ENCODE measurements at places on chromosomes 12 and 14.
A peak's percentile ranks its signal among the peaks of the same experiment; 100 is the strongest.

DNA sequence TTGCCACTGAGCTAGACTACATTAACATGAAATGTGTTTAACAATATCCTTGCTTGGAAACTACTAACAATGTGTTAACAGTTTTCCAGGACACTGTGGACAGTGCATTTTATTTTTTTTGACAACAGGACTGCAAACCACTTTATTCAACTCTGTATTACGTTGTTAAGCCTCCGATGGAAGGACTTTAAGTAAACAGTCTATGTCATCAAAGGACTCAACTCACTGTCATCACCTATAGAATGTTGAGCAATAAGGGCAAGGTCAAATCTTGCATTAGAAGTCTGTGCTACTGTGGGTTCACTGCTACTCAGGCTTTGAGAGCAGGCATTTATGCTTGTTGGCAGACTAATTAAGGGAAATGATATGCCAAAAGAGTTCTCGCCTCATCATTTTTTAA is 483.7 kb downstream of the FLRT2 start:
- DNase-seq: no peak

GRCh38 chr12:48852734-48853688 is 1.0 kb upstream of the DDX23 start:
- DNase-seq: peak; percentile 95

- DNase-seq: no peak
Measured at GRCh38 chr14:33660248-33660647, 290.6 kb downstream of the EGLN3 start.

- DNase-seq: no peak
Measured at GRCh38 chr12:47029903-47030302, 49.5 kb upstream of the PCED1B start.

DNA sequence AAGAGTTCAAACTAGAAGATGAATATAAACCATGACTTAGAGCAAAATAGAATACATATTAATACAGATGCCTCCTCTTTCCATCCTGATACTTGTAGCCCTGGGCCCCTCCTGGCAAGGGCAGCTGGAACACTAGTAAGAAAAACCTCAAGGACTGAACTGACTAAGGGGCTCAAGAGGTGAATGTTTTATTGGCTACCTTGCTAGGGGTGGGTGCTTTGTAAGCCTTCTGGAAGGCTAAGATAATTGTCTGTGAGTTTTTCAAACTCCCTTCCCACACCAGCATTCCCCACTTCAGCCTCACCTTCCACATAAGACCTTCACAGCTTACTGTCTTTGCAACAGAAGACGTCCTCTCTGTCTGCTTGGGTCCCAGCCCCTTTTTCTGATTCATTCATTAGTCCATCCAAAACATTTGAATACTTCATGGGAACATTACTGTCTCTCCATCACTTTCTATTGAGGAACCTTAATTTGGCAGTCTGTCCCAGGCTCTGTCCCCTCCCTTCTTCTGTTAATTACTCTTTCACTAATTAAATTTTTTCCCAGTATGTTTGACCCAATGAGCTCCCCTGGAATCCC is 1.1 kb upstream of the MARCHF9 start:
- no peak for DNase-seq

DNA sequence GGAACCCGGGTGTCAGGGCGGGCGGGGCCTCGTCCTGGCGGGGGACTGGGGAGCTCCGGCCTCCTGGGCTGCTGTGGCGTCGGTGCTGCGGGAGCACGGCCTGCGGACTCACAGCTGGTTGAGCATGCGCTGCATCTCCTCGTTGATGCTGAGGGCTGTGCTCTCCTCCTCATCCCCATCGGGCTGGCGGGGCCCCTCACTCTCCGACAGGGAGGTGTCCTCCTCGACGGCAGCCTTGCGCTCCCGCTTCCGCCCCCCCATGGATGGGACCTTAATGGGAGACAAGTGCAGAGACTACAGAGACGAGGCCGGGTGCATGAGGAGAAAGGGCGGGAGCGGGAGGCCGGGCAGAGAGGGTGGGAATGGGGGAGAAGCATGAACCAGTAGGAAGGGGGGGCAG is 7.3 kb downstream of the IFFO1 start:
- DNase-seq: no peak

DNA sequence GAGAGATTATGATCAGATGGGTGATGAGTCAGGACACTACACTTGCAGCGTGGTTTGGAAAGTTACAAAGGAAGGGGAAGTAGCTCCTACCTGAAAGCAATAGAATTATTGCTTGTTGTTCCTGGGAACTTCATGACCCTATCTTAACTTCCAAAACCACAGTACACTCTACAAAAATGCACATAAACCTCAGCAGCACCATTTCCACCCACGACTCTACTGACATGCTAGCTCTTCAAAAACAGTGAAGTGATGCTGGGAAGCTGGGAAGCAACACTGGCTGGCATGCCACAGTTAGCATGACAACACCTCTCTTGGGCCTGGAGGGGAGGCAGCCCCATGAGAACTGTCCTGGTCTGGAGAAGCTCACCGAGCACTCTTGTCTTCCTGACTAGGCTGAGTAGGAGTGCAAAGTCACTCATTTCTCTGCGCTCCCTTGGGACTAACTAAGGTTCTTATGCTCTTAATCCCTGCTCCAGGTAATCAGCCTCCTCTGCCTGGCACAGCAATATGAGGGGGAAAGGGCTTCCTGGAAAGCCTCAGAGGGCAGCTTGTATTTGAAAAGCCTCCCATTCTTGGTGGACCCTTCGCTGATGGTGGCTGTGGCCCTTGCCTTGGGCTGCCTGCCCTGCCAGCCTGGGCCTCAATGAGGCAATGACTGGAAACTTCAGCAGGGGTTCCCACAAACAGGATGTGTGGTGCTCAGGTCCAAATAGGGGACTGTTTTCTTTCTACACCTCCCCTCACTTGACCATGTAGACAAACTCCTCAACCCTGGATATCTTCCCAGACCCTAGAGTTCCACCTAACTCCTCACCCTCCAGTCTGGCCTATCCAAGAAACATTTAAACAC is 1.2 kb downstream of the KRT3 start:
- DNase-seq: no peak

DNA sequence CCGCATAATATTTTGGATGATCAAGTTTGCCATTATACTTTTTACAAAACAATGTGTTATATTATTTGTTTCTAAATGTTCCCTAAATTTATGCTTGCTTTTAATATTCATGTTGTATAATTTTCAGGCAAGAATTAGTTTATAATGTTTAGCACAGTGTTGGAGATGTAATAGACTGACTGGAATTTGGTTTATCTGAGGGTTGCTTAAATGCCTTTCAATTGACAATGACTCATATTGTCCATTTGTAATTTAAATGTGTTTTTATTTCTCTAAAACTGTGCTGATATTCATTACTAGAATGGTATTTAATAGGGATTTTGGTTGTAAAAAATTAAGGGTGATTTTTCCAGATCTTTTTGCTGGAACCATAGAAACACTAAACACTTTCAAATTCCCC is 788.4 kb downstream of the SLC6A15 start:
- DNase-seq: no peak

DNA sequence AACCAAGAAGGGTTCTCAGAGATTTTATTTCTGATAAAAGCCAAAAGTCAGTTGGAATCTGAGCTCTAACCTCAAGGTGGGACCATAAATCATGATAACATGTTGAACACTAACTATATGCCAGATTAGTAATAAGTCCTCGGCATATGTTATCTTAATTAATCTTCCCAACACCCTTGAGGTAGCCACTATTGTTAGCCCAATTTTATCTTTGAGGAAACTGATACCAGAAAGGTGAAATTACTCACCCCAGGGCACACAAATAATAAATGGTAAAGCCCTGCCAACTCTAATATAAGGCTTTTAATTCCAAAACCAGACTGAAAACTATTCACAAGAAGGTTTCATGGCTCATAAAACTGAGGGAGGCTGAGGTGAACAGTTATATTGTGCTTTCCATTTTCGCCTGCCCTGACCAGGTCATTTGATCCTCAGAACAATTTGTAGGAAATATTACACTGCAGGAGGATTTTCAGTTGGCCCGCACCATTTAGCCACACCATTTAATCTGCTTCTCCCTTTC is 16.1 kb upstream of the NUAK1 start:
- peak; percentile 7 for DNase-seq

GRCh38 chr12:82625523-82625922 is 61.2 kb upstream of the TMTC2 start:
- DNase-seq: no peak

DNA sequence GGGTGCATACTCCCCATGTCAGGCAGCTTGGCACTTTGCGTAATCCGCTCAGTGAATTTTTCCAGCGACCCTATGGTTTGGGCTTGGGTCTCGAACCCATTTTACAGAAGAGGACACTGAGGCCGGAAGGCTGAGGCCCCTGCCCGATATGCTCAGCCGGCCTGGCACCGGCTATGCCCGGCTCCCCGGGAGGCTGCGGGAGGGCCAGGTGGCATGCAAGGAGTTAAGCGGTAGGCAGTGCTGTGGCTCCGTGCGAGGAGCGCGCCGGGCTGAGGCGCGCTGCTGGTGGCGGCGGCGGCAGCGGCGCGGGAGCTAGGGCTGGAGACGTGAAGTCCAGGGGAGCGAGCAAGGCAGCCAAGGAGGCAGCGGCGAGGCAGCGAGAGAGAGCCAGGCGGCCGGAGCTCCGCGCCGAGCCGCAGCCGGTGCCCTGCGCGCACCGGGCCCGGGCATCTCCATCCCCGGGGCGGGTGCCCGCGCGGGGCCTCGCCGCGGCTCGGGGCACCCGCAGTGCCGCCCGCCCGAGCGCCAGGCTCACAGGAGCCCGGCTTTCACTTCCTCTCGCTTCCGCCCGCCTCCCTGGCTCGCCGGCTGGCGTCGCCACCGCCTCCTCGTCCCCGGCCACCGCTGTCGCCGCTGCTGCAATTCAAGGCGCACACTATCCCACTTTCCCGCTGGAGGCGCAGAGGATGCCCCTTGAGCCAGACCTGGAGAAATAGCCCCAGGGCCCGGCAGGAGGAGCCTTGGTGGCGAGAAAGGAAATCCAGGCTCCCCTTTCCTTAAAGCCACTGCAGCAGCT is at the start of gene WSCD2:
Gene WSCD2 (plus strand): TSS at position 272 of the 796 bp plus-strand sequence. CDS start 66,545 bp downstream, outside the sequence.
- DNase-seq: no peak

GRCh38 chr14:62957562-62957961 is 87.7 kb downstream of the KCNH5 start:
- DNase-seq: peak; percentile 88

GRCh38 chr12:97536353-97536752 is 73.7 kb downstream of the RMST start:
- no peak for DNase-seq

- DNase-seq: peak; percentile 79
Measured at GRCh38 chr12:109110988-109111495, 5.3 kb upstream of the ACACB start.

DNA sequence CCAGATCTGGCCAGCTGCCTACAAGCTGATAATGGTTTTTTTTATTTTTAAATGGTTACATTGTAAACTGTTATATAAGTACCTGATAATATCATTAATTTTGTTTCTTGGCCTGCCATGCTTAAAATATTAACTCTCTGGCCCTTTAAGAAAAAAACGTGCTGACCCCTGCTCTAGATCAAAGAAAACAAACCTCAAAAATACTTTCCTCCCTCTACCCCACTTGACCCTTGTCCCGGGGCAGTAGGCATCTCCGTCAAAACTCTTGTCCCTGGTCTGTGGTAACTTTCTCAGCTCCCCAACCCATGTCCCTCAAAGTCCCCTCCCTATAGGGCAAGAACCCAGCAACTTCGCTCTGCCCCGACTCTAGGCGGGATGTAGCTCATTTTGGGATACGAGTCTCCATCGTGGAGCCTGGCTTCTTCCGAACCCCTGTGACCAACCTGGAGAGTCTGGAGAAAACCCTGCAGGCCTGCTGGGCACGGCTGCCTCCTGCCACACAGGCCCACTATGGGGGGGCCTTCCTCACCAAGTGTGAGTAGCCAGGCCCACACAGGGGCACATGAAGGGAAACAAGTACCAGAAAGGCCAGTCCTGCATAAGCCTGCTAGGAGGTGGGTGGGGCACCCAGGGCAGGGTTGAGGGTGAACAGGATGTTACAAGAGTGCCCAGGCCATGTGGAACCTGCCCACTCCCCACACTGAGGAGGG is 3.5 kb downstream of the RDH5 start:
- no peak for DNase-seq

DNA sequence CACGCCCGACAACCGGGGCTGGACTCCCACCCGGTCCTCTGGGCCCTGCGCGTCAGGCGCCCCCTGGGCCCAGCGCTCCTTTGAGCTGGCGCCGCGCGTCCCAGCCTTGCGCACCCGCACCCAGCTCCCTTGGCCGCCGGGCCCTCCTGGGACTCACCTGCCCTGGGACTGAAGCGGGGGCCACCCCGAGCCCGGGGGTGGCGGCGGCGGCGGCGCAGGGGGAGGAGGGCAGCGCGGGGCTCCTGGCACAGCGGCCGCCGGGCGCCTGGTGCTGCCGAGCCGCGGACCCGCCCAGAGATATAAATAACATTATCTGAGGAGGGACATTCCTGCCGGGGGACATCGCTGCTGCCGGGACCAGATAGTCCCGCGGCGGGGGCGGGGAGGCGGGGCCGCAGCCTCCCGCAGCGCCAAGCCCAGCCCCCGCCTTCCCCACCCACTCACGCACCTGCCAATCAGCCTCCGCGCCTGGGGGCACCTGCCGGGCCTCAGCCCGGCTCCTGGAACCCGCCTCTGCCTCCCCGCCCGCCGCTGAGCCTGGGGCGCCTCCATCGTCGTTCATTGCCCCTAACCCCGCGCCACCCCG is at the start of gene SPTB:
Gene SPTB (minus strand): TSS at position 273 of the 586 bp plus-strand sequence. CDS start 56,813 bp downstream, outside the sequence.
- no peak for DNase-seq

GRCh38 chr12:2335109-2335508 is 282.3 kb downstream of the CACNA1C start:
- no peak for DNase-seq

- no peak for DNase-seq
Measured at GRCh38 chr12:69211160-69211559, 28.2 kb upstream of the CPSF6 start.

- DNase-seq: peak; percentile 8
Measured at GRCh38 chr14:69010648-69011047, 31.5 kb upstream of the ACTN1 start.

- no peak for DNase-seq
Measured at GRCh38 chr12:5996459-5996858, 51.4 kb upstream of the ANO2 start.

- DNase-seq: no peak
Measured at GRCh38 chr14:32633224-32633859, 304.2 kb downstream of the AKAP6 start.

DNA sequence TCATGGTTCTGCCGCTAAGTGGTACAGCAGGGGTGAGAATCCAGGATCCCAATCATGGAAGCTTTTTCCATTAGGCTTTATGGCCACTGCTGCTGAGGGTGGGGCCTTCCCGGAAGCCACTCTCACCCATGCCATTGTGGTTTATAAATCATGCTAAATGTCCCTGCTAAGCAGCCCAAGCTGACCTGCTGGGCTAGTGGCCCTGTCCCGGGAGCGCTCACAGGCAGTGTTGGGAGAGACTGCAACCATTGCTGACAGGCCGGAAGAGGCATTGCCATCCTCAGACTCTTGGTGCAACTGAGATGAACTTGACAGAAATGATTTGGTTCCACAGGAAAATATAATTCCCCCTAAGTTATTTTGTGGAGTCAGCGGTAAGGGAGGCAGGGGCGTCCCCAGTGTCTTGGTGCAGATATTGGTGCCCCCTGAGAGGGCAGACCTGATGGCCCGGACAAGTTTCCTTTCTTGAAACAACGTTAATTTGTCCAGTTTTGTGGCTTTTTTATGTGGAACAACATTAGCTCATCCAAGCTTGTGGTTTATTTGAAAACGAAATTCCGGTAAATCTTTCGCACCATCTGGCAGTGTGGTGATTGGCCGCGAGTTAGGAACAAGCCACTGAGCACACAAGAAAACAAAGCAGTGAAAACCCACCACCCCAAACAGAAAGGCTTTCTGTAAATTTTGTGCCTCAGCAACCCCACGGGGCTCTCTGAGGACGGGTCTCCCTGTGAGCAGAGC is 82.3 kb downstream of the SSPN start:
- DNase-seq: no peak
